Suppressor macrophage treated with lipopolysaccharide for 4 hours (primary cell): ENCODE measurements at places on chromosomes 6 and 20.
A peak's percentile ranks its signal among the peaks of the same experiment; 100 is the strongest.

DNA sequence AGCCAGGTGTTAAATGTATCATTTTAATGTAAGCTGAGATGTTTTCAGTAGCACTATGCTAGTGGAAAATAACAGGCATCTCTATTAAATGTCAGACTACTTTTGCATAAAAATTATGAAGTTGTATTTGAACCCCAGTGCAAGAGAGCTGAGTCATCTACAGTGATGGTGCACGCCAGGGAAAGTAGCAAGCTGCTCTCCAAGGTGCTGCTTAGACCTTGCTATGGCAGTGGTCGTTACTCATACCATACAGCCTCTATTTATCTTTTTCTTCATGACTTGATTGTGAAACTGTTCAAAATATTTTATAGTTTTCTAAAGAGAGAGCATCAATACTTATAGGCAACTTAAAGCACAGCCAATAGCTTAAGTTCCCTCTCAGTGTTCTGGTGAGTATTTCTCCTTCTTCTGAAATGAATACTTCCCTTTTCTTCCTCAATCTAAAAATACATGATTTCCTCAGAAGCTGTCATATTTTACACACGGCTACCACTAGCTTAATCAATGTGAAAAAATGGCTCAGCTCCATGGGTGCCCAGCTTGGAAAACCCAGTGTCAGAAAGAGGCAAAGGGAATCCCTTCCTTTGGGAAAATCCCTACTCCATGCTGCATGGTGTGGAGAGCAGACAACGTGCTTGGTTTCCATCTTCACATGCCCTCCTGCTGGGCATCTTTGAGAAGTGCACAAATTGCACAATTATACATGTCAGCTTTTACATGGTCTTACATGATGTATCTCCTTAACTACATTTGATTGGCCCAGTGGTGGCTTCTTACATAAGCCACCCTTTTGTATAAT, 105.6 kb downstream of the ELOVL4 start:
- peak; percentile 8 for DNase-seq

GRCh38 chr6:156832231-156832647, 55.1 kb downstream of the ARID1B start:
- no peak for DNase-seq

DNA sequence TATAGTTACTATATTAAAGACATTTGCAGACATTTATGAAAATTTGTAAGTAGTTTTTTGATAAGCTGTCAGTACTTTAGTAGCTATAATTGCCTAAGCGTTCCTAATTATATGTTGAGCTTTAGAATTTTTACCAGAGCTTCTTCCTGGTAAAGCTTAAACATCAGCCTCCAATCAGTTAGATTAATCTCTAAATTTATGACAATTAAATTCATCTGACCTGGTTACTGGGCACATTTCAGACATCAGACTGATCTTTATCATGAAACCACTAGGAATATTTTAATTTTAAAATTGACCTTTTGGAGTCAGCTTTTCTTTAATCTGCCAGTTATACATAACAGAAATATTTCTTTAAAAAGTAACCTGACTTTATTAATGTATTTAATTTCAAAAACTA, 23.5 kb downstream of the FIG4 start:
- DNase-seq, result no peak

- DNase-seq, result peak; percentile 68
These were observed 187.5 kb upstream of the PDE10A start for GRCh38 chr6:165850434-165851019.

- DNase-seq, result no peak
These were observed 356.2 kb downstream of the GJA1 start for GRCh38 chr6:121791396-121792315.

- DNase-seq, result no peak
These were observed 210.4 kb downstream of the ANKRD60 start for GRCh38 chr20:58017970-58018530.

- DNase-seq, result no peak
These were observed 79.0 kb downstream of the SYNJ2 start for GRCh38 chr6:158060455-158061360.

DNA sequence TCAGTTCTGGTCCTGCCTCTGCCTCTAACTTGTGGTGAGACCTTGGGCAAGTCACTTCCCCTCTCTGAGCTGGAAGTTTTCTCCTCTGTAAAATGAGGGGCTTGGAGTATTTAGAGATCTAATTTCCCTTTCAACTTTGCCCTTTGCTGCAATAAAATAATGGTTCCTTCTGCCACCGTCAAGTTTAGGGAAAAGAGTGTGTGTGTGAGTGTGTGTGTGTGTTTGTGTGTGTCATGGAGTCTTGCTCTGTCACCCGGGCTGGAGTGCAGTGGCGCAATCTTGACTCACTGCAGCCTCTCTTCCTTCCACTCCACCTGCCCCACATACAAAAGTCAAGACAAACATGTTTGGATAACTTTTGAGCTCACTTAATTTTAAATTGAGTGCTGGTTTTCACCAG, 39.2 kb upstream of the PIM1 start:
- DNase-seq, result peak; percentile 74

DNA sequence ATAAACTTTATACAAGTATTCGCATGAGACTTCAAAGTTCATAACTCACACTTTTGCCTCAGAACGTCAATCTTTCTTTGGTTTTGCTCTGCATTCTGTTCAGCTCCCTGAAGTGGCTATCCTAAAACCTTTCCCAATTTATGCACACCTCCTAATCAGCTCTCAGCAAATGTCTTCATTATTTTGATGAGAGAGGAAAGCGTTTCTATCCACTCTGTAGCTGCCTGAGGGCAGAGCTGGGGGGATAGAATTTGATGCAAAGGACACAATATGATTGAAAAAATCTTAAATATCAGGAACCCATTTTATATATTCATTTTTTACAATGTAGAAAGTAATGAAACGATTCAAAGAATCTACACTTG, 66.8 kb downstream of the MOXD1 start:
- DNase-seq, result no peak

GRCh38 chr6:106525882-106526275, 103.4 kb downstream of the RTN4IP1 start:
- DNase-seq, result no peak

GRCh38 chr6:17193106-17193775, 87.9 kb upstream of the RBM24 start:
- peak; percentile 6 for DNase-seq

GRCh38 chr20:50306478-50307423, 116.1 kb downstream of the CEBPB start:
- no peak for DNase-seq

DNA sequence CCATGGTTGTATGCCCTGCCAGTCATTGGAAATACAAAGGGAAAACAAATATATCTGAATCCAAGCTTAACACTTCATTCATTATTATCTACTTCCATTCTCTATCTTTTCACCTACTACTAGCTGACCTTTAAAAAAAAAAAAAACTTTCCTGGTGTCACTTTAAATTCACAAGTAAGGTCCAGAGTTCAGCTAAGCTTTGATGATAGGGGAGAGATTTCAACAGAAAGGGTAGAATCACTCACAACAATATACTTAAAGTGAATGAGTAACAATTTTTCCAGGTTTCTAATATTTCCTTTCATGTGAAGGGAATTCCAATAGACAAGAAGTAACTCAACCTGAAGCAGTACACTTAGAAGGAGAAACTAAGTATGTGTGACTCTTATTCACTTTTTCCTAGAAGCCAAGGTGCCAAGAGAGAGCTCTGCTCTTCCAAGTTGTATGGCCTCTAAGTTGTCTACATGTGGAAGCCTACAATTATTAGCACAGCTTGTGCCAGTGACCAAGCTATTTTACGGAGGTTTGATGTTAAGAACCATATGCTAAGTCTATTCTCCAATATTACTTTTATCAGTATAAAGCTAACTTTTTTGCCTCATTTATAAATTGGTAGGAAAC, 371.7 kb downstream of the TENT5A start:
- DNase-seq, result no peak

GRCh38 chr6:104623052-104623690, 236.5 kb downstream of the HACE1 start:
- no peak for DNase-seq

DNA sequence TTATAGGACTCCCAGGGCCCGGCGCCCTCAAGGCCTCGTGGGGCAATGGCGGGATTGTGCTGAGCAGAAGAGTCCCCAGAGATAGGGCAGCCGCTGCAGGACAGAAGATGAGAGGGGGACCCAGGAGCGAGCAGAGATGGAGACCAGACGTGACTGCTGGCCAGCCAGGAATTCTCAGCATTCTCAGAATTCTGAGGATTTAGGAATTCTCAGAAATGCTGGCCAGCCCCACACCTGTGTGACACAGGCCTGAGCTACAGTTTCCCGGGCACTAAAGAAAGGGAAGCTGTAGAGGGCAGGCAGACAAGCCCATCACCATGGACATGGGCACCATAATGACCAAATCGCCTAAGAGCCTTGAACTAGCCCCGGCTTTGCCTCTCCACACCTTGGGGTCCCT, 186.2 kb upstream of the CDH4 start:
- no peak for DNase-seq

DNA sequence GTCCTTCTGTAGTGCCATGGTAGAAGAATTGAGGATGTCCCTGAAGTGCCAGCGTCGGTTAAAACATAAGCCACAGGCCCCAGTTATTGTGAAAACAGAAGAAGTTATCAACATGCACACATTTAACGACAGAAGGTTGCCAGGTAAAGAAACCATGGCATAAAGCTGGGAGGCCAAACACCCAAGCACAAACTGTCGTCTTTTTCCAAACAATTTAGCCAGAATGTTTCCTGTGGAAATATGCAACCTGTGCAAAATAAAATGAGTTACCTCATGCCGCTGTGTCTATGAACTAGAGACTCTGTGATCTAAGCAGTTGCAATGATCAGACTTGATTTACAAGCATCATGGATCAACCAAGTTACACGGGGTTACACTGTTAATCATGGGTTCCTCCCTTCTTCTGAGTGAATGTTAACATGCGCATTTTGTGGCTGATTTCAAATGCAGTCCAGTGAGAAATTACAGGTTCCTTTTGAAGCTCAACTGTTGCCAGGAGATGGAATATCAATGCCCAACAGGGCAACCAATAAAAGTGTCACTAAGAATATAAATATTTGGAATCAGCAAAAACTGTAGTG, 674.9 kb downstream of the GRIK2 start:
- DNase-seq, result no peak

DNA sequence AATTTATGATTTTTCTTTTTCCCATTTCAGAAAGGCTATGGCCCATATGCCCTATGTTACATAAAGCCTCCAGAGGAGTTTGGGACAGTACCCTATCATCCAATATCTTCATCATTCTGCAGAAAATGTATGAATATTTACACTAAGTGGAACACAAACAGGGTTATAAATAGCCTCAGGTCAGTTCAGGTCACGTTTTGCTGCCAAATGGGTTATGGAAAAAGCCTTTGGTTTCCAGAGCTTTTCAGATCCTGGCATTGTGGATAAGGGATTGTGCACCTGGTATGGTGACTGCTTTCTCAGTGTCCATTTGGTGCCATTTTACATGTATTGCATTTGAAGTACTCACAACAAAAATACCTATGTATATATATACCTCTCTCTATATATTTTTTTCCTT, 29.4 kb downstream of the UTRN start:
- DNase-seq, result no peak

DNA sequence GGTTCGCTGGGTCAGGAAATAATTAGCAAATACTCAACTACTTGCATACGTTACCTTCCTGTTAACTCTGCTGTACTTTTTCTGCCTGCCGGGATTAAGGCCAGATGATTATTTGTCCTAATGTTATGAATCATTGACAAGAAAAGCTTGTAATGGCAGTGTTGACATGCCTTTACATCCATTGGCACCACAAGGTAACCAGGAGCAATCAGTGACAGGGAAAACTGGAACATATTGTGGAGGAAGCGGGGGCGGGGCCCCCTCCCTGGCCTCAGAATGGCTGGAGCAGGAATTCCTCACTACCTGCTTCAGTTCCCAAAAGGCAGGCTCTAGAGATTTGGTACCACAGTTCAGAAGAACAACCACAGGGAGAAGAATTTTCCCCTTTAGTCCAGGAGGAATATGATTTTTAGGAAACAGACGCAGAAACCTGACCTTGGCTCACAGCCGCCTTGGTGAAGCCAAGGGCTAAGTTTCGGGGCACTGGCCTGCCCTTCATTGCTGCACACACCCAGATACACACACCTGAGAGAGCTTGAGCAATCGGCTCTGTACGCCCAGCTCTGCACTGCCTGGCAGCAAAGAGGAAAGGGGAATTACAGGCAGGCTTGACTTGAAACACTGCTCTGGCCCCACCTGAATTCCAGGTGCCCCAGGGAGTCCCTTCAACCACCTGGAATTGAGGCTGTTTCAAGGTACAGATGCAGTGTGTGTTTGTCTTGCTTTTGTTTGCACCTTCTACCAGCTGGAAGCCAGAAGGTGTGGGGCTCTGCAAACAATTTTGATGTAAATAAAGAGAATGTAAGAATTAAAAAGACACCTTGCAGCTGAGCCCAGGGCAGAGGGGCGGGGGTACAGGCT, 89.8 kb downstream of the MYB start:
- no peak for DNase-seq

DNA sequence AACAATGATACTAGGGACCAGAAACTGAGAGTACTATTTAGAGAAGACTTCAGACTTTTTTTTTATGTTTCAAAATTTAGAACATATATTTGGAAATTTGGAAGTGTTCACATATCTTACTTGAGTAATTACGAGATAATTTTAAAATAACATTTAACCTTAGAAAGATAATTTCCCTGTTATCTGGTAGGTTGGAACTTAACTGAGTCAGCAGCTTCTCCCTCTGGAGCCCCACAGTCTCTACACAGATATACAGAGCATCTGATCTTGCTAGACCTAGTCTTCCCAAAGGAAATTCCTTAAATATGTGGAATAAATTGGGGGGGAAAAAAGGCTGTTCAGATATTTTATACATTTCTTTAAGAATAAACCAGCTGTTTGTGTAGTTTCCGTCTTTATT, 48.6 kb downstream of the TSPYL4 start:
- DNase-seq, result no peak

GRCh38 chr6:134446218-134446848, 128.4 kb upstream of the SGK1 start:
- no peak for DNase-seq

DNA sequence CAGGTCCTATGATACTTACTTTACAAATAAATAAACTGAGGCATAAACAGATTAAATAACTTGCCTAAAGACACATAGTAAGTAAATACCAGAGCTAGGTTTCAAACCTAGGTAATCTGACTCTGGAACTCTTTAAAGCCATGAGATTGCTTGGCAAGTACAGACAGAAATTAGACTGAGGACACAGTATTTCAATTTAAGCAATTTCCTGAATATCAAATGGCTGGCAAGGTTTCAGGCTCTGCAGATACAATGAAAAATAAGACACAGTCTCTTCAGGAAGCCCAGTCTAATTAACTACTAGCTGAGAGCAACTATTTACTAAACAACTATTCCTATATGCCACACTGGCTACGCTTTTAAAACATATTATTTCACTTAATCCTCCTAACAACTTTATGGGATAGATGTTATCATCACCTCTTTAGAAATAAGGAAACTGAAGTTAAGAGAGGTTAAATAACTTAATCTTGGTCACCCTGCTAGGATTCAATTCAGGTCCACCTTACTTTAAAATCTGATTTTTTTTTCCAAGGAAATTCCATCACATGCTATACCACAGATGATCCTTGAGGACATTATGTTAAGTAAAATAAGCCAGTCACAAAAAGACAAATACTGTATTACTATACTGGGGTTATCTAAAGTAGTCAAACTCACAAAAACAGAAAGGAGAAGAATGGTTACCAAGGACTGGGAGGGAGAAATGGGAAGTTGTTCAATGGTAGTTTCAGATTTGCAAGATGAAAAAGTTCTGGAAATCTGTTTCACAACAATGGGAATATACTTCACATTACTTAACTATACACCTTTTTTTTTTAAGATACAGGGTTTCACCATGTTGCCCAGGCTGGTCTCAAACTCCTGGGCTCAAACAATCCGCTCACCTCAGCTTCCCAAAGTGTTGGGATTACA, 4.1 kb downstream of the TRPC4AP start:
- peak; percentile 74 for DNase-seq
